ENCODE measurements at places on chromosomes 11 and 22.

GRCh38 chr11:104118105-104118744 lies 45.7 kb downstream of the PDGFD start:
- no peak for DNase-seq

- no peak for DNase-seq
Measured at GRCh38 chr22:36743591-36744412, 32.1 kb downstream of the IFT27 start.

- no peak for DNase-seq
Measured at GRCh38 chr11:67500831-67501715, 4.1 kb downstream of the PITPNM1 start.

GRCh38 chr11:66595245-66595904 lies 2.4 kb downstream of the CCS start:
- no peak for DNase-seq

GRCh38 chr22:19201130-19201868 lies 22.8 kb upstream of the SLC25A1 start:
- DNase-seq: no peak

GRCh38 chr11:126547161-126547560 lies 191.7 kb downstream of the ST3GAL4 start:
- peak; percentile 95 for DNase-seq

- DNase-seq: no peak
Measured at GRCh38 chr11:134260503-134260902, 7.1 kb downstream of the ACAD8 start.

GRCh38 chr11:128840137-128840536 lies 27.0 kb downstream of the KCNJ1 start:
- DNase-seq: no peak

GRCh38 chr11:14773755-14774154 lies 118.3 kb downstream of the CYP2R1 start:
- peak; percentile 3 for DNase-seq

GRCh38 chr11:38646382-38646781 lies 2048.3 kb upstream of the RAG2 start:
- DNase-seq: no peak

- no peak for DNase-seq
Measured at GRCh38 chr22:24412274-24412673, 15.1 kb upstream of the ADORA2A start.

DNA sequence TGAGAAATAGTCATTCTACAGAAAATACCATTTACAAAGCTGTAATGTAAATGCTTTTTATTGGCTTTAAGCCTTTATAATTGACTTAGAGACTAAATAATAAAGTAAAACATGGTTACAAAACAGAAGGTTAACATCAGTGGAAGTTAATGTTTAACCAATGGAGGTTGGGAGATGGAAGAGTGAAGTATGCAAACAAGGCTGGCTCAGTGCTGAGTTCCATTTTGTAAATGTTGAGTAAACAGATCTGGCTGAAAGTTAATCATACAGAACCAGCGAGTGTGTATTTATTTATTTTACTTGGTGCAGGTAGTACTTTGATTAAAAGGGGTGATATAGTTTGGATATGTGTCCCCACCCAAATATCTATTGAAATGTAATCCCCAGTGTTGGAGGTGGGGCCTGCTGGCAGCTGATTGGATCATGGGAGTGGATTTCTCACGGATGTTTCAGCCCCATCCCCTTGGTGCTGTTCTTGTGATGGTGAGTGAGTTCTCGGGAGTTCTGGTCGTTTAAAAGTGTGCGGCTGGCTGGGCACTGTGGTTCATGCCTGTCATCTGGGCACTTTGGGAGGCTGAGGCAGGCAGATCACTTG lies 827.4 kb downstream of the OPCML start:
- no peak for DNase-seq

DNA sequence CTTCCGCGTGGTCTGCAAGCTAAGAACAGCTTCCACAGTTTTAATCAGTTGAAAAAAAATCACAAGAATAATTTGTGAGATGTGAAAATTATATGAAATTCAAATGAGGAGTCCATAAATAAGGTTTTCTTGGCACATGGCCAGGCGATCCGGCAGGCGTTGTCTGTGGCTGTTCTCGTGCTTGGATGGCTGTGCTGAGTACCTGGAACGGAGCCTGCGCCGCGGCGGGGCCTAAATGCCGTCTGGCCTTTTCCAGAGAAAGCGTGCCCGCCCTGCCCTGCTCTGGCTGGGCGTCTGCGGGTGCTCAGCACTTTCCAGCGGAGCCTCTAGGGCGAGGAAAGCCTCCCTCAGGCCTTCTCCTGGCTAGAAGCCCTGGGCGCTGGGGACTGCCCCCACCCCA lies 41.8 kb downstream of the OSBPL5 start:
- no peak for DNase-seq

DNA sequence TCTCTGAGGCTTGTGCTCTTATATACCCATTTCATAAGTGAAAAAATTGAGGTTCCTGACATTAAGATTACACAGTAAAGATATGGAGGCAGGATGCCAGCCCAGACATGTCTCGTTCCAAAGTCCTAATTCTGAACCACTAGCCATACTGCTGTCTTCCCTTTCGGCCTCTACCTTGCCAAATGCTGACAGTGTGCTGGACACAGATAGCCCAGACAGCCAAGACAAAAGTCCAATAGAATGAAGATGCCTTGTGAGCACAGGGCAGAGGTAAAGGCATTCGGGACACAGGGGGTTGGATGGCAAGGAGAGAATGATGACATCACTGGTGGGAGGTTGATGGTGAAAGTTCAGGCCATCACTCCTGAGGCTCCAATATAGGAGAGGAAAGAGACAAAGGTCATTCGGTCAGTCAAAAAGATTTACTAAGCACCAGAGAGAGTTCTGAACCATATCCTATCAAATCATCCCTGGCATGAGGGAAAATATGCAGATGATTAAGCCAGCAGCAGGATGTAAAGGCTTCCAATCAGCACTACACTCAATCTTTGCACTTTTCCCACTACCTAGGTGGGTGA lies 174.0 kb upstream of the MTMR2 start:
- peak; percentile 36 for DNase-seq

GRCh38 chr11:93295921-93296575 lies 34.5 kb upstream of the DEUP1 start:
- no peak for DNase-seq

DNA sequence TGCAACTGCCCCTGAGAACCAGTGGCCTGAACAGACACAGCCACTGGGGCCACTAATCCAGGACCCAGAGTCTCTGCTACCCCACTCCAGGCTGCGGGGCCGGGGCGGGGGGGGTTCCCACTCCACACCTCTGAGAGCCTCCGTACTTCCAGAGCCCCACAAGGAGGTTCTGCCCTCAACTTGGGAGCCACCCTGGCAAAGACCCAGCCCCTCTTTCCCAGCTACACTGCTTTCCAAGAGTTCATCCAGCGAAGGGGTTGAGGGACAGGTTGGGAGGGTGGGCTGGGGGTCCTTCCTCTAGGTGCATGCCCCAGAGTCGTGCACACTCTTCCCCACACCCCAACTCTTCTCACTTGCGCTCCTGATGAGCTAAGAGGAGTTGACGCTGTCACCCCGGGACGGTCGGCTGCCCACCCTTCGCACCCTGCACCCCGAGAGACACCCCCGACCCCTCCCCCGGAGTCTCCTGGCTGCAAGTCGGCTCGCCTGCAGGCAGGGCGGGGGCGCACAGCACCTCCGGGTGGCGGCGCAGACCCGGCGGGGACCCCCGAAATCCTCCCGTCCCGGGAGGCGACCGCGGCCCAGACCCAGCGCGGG lies 531 bp downstream of the RAB3IL1 start:
- no peak for DNase-seq

GRCh38 chr11:2701230-2701629 lies 1.4 kb upstream of the KCNQ1OT1 start:
- DNase-seq: no peak

DNA sequence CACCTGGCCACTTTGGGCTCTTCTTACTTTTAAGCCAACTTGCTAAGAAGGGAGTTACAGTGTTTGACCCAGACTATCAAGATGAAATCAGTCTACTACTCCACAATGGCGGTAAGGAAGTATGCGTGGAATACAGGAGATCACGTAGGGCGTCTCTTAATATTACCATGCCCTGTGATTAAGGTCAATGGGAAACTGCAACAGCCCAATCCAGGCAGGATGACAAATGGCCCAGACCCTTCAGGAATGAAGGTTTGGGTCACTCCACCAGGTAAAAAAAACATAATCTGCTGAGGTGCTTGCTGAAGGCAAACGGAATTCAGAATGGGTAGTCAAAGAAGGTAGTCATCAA lies 1.0 kb upstream of the YPEL4 start:
- DNase-seq: no peak

GRCh38 chr11:18012122-18012905 lies 533 bp downstream of the SERGEF start:
- peak; percentile 29 for DNase-seq

- DNase-seq: no peak
Measured at GRCh38 chr11:8973121-8973520, 8.9 kb upstream of the TMEM9B start.

DNA sequence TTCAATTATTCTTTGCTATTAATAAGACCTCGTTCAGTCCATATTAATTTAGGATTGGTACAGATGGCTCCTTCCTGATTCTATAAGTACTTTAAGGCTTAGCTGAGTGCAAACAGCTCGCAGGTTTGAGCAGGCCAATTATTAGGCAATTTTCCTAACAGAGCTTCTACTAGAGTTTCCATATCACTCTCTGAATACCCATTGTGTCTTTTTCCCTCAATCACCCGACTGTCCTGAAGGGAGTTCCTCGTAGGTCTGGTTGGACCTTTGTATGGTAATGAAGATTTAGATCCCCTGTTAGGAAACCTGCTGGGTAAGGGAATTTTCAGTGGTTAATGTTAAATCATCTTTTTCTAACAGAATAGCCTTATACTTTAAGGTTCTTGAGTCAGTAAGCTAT lies 61.1 kb downstream of the ARHGAP42 start:
- DNase-seq: no peak

DNA sequence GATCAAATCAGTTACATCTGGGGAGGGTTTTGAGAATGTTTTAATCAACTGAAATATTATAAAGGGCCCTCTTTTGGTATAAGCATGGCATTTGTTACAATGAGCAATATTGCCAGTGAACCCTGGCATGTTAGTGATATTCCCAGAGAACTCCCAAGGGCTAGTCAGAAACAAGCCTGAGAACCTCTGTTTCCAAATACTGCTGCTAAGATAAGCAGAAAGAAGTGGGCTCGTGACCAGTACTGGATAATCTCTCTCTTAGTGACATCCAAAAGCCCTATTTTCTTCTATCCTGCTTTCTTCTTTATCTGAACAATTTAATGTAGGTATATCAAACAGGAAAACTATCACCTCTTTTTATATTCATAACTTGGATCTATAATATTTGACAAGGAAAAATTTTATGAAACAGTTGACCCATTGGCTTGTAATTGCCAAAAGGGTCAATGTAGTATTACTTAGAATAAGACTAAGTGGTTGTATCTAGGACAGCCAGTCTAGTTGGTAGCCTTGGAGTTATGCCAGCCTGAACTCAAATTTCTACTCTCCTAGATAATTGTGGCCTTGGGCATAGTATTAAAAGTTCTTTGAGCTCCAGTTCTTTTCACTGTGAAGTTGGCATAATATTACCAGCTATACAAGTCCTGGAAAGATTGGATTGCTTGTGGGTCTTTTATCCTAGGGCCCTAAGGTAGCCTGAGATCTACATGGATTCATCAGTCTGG lies 15.7 kb downstream of the CAT start:
- no peak for DNase-seq

GRCh38 chr22:37069319-37069718 lies 17.8 kb downstream of the KCTD17 start:
- DNase-seq: no peak

Data from ELR (cell line).